KBM-7 (cell line): ENCODE measurements at places on chromosomes 12 and 14.

GRCh38 chr14:95418858-95419257 lies 97.6 kb downstream of the SYNE3 start:
- DNase-seq: no peak

DNA sequence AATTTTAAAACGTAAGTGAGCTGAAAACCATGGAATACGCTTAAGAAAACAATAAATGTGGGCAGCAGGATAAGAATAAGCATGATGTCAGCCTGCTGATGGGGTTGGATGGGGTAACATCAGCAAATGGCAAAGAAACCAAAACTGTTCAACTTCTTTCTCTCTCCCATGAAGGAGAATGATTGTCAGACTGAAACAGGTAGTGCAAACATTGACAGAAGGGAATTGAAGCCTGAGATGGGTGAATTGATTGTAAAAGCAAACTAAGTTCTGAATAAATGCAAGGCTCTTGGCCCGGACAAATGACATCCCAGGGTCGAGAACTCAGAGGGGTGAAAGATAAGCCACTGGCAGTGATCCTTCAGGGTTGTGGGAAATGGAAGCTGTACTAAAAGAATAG lies 182.6 kb downstream of the ETV6 start:
- no peak for DNase-seq

GRCh38 chr12:10717410-10717809 lies 5.7 kb downstream of the YBX3 start:
- peak; percentile 57 for DNase-seq

GRCh38 chr14:72528059-72528862 lies 365.6 kb downstream of the DPF3 start:
- DNase-seq: no peak

- DNase-seq: no peak
These were observed 12.8 kb upstream of the ACVR1B start for GRCh38 chr12:51938726-51939125.

GRCh38 chr14:84646786-84647500 lies 883.0 kb upstream of the FLRT2 start:
- DNase-seq: no peak

DNA sequence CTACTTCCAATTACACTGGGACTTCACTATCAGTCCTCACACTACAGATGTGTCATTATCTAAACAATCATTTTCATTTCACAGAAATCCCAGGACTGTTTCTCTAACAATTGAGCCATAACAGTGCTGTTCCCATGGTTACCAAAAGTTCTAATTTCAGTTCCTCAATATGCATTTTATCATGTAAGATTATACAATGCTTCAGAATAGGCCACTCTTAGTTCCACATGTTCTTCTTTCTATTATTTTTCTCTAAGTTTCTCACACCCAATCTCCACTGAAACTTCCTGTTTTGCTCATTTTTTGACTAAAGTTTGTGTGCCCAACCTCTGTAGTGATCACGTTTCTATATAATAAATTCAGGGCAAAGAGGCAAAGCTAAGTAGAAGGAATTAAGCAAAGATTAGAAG lies 185.8 kb downstream of the DUSP6 start:
- DNase-seq: peak; percentile 80

DNA sequence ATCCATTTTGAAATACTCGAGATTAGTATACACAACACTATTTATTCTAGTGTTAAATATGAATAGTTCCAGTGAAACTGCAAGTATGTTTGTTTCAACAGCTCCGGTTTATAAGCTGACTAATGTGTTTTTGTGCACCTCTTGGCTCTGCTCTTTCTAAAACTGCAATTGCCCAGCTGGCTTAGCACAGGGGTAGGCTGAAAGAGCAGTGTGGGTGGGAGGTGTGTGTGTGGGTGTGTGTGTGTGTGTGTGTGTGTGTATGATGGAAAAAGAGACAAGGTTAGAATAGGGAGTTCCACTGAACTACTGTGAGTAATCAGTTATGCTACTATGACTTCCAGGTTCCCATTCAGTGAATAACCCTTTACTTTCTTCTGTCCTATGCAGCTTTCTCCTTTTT lies 37.8 kb upstream of the DDHD1 start:
- DNase-seq: no peak

DNA sequence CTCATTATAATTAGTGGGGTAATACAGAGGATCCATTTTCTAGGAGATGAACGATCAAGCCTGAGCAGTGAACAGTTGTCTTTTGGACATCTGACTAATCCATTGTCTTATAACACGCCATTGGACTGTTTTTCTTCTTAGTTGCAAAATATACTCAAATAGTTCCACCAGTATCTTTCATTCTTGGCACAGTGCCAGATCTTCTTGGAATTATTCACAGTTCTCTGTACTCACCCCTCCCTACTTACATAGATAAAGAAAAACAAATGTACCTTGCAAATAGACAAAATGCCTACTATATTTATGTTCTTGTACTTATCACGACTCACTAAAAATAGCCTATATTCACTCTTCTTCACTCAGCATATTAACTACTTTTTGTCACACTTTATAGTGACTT lies 3.8 kb downstream of the CBLN3 start:
- peak; percentile 39 for DNase-seq

- no peak for DNase-seq
These were observed 6.0 kb downstream of the SERPINA3 start for GRCh38 chr14:94617988-94618822.

DNA sequence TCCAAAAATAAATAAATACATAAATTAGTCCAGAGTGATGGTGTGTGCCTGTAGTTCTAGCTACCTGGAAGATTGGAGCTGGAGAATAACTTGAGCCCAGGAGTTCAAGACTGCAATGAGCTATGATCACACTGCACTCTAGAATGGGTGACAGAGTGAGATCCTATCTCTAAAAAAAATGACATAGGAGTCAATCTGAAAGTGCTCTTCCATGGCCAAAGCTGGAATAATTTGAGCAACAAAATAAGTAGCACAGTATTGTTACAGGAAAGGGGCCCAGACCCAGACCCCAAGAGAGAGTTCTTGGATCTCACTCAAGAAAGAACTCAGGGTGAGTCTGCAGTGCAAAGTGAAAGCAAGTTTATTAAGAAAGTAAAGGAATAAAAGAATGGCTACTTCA lies 24.9 kb upstream of the SLC7A8 start:
- no peak for DNase-seq

- DNase-seq: no peak
These were observed 176.9 kb upstream of the FRMD6 start for GRCh38 chr14:51474854-51475253.

GRCh38 chr12:18837025-18837424 lies 99.1 kb downstream of the CAPZA3 start:
- no peak for DNase-seq

DNA sequence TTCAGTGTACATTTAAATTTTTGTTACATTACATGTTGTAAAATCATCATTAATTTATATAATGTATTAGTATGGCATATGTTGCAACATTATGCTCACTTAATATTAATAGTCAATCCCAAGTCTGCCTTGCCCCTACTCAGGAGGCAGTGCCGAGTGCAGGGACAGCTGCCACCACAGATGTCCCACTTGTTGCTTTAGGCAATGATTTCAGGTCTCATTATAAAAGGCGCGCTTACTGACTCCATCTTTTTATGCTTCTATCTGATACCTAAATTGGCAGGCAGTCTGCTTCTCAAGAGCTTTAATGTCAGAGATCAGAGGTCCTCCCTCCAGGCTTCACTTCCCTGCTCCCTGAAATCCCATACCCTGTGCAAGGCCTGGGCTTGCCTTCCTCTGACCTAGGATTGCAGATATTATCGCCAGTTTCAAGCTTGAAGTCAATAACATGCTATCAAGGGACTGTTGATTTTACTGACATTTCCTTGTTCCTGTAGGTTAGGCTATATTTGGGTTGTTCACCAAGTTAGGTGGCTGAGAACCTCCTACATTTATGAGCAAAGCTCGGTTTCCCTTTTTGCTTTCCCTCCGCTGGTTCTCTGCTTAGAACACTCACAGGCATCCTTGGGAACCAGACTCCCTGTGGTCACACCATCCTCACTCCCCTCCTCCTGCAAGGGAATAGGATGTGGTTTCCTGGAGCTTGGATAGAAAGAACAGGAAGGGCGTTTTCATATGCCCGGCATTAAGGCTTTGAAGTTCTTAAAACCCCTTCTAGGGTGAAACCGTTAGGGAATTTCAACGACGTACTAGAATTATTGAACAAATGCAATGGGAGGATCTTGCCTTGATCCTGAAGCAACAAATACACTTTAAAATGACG lies 208.4 kb upstream of the FKBP4 start:
- peak; percentile 16 for DNase-seq

DNA sequence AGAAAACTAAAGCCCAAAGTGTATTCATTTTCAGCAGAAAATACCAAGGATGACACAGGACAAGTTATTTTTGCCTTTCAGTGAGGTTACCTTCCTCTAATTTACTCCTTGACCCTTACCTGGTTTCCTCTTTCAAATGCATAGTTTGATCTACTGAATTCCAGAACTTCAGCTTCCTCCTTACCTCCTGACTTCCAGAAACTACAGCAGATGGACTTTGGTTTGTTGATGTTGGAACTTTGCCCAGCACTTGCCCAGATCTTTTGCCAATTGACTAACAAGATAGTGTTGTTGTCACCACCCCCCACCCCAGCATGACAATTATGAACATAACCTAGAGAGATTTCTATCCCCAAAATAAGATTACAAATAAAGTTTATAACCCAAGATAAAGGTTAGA lies 63.2 kb downstream of the NAV3 start:
- DNase-seq: no peak

DNA sequence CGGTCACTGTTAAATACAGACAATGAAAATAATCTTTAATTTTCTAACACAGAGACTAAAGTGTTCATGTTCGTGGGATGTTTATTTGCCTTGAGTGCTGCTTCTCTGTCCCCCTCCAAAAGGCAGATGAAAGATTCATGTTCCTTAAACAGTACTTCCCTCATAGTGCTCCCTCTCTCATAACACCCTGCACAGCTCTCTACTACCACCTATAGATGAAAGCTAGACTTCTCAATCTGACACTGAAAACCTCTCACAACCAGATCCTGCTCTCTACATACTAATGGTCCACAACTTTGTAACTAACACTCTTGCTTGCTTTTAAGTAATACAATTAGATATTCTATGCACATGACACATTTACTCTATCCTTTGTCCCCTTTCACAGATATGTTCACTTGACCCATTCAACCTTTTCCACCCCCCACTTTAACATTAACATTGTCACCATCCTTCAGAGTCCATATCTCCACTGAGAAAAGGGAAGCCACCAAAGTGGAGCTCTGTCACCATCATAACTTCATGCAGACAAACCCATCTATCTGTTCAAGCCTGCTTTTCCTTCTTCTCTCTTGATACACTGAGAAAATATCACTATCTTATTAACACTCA lies 266.4 kb upstream of the USP15 start:
- DNase-seq: peak; percentile 73

- DNase-seq: no peak
These were observed 279.0 kb downstream of the GRIN2B start for GRCh38 chr12:13702381-13702780.

DNA sequence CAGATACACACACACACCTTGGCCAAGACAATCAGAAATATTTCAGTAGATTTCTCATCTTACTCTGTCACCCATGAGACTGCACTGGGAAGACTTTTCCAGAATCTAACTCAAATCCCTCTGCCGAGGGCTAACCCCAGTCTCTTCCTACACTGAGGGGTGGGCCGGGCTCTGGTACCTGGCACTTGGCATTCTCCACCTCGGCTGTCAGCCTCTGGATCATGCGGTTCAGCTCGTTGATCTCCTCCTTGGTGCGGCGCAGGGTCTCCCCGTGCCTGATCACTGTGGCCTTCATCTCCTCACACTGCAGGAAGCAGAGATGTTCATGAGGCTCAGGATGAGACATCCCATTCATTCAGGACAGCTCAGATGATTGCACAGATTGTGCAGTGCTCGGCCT lies 4.9 kb downstream of the KRT83 start:
- no peak for DNase-seq

- DNase-seq: no peak
These were observed 1103.1 kb downstream of the VRK1 start for GRCh38 chr14:97900196-97900854.

- DNase-seq: peak; percentile 8
These were observed 21.0 kb upstream of the ANP32D start for GRCh38 chr12:48451372-48451771.

- no peak for DNase-seq
These were observed 17.7 kb downstream of the NEUROD4 start for GRCh38 chr12:55037351-55037987.

- peak; percentile 76 for DNase-seq
These were observed 199.5 kb upstream of the DCN start for GRCh38 chr12:91382081-91382543.

DNA sequence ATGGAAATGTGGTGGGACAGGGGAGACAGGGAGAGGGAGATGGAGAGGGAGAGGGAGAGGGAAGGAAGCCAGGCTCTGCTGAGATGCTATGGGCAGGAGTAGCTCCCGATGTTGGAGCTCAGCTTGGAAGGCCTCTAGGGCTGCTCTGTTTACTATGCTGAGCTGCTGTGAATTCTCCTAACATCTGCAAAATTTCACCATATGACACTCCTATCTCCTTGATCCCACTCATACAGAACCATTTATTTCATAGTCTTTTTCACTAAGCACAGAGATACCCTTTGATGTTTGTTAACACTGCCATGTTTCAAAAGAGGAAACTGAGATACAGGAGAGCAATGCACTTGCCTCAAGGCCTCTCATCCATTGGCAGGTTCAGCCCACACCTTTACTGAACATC lies 60.7 kb downstream of the C12orf75 start:
- no peak for DNase-seq
